ENCODE measurements at places on chromosomes 2 and 18.

GRCh38 chr18:12518326-12518725 is 110.6 kb downstream of the PRELID3A start:
- DNase-seq, result no peak

- no peak for DNase-seq
These were observed 1.1 kb downstream of the NAT8 start for GRCh38 chr2:73640946-73641766.

- no peak for DNase-seq
These were observed 102.3 kb upstream of the EPB41L5 start for GRCh38 chr2:119910566-119910965.

DNA sequence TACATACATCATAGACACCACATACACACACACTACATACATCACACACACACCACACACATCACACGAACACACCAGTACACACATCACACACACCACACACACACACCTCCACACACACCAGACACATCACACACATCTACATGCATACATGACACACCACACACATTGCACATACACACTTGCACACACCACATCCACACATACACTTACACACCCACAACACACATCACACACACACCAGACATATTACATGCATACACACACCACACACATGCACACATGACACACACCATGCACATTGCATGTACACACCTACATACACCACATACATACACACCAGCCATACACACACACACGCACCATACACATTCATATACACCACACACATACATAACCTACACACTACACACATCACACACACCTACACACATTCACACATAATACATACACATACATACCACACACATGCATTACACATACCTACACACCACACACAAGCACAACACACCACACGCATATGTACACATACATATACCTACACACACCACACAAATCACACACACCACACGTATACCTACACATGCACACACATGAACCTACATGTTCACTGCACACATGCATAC is 156.5 kb downstream of the NDUFA10 start:
- no peak for DNase-seq

- no peak for DNase-seq
These were observed 5.6 kb downstream of the TFPI start for GRCh38 chr2:187548656-187549055.
